ENCODE measurements at places on chromosomes 4 and X. TPM values are rescaled to one million over a fixed set of nuclear protein-coding genes. Genes with fewer than 3 reads are reported as not detected.

- DNase-seq, result no peak
Observed at GRCh38 chrX:22373766-22374165, 101.1 kb downstream of the CBLL2 start.

DNA sequence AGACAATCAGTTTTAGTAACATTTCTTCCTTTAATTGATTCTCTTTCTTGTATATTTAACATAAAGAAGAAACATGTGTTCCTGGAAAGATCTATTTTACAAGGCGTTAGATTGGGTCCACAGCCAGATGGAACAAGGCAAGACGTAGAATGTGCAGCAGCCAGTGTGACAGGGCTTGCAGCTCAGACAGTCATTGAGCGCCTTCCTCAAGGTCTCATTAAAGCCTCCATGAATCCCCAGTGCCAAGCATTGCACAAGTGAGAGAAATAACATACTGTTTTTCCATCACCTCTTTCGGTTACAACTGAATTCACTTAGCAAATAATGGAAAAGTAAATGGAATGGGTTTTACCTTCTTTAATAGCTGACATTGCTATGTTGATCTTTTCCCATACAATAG lies 292.5 kb downstream of the USP46 start:
- DNase-seq, result no peak

- DNase-seq, result peak; percentile 25
Observed at GRCh38 chr4:73257651-73258435, 755 bp downstream of the ANKRD17 start.

DNA sequence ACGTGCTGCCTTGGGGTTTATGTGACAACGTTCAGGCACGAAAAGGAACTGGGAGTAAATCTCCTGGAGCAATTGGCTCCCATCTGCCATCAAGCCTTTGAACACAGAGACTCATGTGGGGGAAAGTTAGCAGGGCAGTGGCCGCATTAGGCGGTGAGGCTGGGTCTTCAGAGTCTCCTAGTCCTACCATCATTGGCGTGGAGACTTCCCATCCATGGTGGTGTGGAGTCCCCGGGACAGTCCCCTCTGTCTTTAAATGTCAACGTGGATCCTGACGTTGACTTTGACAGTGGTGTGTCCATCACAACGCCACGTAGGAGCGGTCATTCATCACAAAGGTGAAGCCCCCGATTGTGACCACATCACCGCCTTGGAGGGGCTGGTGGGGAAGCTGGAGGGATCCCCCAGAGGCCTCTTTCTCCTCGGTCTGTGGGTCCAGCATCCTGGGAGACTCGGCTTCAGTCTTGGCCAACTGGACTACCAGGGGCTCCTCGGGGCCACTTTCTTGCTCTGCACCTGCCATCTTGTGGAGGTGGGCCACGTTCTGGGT lies 21.8 kb downstream of the CRLF2 start:
- DNase-seq, result no peak

The MID1IP1 gene
- total RNA-seq, result 20.5 TPM

DNA sequence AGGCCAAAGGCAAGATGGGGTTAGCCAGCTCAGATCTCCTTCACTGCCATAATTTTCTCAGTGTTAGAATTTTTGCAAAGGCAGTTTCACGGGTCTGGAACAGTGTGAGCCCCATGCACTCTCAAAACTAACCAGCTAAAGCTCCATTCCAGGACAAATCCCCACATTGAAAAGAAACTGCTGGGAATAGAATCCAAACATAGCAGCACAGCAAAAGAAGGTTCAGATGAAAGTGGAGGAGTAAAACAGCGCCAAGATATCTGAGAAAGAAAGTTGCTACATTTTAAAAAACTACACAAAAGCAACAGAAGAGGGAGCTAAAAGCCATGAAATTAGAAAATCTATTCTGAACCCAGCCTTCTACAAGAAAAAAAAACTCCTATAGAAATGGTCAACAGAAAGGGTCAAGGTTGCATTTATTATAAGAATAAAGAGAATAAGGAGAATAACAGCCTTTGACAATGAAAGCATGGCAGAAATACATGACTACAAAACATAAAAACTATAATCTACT lies 39.6 kb upstream of the SLC7A3 start:
- no peak for DNase-seq

- DNase-seq, result no peak
Observed at GRCh38 chr4:118904935-118905334, 16.3 kb downstream of the SYNPO2 start.

The VSIG4 gene
- total RNA-seq, result 22.4 TPM

The GAGE13 gene
- not detected for total RNA-seq

All from urinary bladder (tissue), 4 donors.